ENCODE measurements at places on chromosomes 3 and 15.

GRCh38 chr3:189361103-189361835 lies 189.5 kb downstream of the TPRG1 start:
- no peak for DNase-seq

GRCh38 chr3:133991209-133991608 lies 38.5 kb downstream of the SLCO2A1 start:
- DNase-seq, result no peak

DNA sequence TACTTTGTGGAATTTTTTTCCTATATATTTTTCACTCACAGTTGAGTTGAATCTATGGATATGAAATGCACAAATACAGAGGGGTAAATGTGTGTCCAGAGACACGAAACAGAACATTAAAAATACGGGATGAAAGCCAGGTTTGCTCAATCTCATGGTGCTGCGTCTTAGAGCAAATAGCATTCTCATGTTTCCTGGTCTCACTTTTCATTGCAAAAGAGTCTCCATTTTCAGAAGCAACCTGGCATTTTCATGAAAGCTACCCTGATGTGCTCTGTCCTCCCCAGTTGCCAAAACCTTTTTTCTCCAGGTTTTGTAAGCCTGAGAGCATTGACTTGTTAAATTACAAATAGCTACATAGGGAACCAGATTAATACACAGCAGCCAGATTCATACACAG lies 49.5 kb upstream of the MBNL1 start:
- DNase-seq, result no peak

GRCh38 chr3:71258526-71258925 lies 325.0 kb downstream of the FOXP1 start:
- no peak for DNase-seq

DNA sequence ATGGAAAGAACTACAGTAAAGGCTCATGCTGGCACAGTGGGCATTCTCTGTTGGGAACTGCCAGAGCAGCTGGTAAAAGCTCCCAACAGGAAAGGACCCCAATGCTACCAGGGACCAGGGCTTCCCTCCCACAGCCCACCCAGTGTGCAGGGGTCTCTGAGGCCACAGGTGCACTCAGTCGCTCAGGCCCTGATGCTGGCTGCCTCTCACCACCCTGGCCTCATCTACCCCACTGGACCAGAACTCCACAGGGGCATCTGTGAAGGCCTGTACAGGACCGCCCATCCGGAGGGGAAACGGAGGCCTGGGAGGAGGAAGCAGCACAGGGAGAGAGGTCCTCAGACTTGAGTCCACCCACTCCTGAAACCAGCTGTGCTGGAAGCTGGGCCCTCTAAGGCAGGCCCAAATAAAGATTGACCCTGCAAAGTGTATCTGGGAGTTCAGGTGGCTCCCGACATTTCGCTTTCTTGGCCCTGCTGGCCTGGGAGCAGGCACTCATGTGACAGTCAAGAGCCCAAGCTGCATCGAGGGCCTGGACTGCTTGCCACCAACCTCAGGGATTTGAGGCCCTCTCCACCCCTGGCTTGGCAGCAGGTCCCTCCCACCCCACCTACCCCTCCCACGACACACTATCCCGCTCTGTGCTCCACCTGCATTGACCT lies 12.7 kb downstream of the KLF15 start:
- no peak for DNase-seq

GRCh38 chr3:140922634-140923033 lies 19.0 kb upstream of the SLC25A36 start:
- peak; percentile 2 for DNase-seq

GRCh38 chr3:184238246-184238818 lies 8.9 kb downstream of the VWA5B2 start:
- DNase-seq, result no peak

DNA sequence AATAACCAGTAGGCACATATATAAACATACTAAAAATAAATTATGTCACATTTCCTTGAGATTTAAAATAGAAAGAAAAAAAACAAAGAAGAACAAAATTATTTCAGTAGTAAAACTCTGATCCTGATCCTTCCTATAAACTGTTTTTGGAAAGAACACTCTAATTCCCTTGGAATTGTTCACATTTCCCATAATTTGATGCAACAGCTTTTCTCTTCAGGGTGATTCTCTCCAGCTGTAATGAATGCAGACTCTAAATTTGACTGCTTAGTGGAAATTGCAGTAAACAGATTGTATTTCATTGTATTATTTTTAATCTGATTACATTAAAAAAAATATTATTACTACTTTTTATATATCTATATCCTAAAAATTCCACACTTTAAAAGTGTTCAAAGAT lies 70.2 kb upstream of the ABI3BP start:
- no peak for DNase-seq

- DNase-seq, result no peak
Observed at GRCh38 chr3:172800156-172800555, 49.6 kb downstream of the ECT2 start.

- DNase-seq, result no peak
Observed at GRCh38 chr3:125102470-125102869, 46.7 kb upstream of the HEG1 start.

DNA sequence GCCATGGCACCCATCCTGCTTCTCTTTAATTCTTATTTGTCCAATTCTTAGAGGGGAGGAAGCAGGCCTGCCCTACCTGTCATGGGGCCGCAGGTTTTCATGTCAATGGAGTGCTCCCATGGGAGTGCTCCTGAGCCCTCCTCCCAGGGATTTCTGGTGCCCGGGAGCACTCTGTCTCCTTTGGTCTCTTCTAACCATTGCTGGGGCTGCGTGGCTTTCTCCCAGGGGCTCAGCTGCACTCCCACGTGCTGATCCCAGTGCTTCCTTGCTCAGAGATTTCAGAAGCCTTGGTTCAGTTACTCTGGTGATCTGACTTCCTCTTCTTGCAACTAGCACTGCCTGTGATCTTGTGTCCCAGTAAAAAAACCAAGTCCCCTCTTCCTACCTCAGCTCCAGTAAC lies 68.0 kb upstream of the ARL8B start:
- no peak for DNase-seq

- no peak for DNase-seq
Observed at GRCh38 chr3:70990185-70990584, 593.3 kb downstream of the FOXP1 start.

DNA sequence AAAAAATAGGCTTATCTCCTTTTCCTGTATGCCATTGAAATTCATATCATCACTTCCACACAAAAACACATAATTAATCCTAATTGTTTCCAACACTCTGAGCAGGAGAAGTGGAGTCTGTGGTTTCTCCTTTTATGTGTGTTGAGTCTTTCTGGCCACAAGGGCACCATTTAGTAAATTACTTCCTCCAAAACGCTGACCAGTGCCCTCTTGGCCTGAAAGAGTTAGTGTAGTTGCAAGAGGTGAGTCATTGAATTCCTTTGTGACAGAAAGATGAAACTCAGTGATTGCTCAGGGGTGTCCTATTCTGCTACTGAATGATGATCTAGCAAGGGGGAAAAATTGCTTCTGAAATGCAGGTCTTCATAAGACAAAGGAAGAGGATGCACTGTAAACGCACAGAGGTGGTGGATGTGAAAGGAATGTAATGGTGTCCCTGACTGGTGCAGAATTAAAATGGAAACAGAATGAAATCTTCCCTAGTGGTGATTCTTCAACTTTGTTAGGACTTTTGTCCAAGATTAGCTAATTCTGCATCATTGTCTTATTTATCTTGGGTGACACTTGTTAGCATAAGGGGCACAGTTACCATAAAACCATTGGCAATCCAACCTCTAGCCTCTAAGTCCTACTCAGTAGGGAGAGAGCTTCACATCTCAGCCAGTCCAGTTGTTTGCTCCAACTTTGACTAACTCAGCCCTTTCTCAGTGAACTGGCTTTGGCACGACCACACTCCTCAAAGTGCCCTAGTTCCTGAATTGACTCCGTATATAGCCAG lies 208.4 kb upstream of the NANOGP8 start:
- no peak for DNase-seq

GRCh38 chr15:90497376-90497775 lies 32.3 kb upstream of the CRTC3 start:
- DNase-seq, result no peak

DNA sequence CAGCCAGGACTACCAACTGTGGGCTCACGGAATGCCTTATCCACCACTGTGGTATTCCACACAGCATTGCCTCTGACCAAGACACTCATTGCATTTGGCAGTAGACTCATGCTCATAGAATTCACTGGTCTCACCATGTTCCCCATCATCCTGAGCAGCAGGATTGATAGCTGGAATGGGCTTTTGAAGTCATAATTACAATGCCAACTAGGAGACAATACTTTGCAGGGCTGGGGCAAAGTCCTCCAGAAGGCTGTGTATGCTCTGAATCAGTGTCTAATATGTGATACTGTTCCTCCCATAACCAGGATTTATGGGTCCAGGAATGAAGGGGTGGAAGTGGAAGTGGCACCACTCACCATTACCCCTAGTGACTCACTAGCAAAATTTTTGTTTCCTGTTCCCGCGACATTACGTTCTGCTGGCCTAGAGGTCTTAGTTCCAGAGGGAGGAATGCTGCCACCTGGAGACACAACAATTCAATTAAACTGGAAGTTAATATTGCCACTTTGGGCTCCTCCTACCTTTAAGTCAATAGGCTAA lies 58.6 kb upstream of the CCDC80 start:
- DNase-seq, result no peak

- DNase-seq, result no peak
Observed at GRCh38 chr15:29433507-29434248, 164.1 kb upstream of the NSMCE3 start.

DNA sequence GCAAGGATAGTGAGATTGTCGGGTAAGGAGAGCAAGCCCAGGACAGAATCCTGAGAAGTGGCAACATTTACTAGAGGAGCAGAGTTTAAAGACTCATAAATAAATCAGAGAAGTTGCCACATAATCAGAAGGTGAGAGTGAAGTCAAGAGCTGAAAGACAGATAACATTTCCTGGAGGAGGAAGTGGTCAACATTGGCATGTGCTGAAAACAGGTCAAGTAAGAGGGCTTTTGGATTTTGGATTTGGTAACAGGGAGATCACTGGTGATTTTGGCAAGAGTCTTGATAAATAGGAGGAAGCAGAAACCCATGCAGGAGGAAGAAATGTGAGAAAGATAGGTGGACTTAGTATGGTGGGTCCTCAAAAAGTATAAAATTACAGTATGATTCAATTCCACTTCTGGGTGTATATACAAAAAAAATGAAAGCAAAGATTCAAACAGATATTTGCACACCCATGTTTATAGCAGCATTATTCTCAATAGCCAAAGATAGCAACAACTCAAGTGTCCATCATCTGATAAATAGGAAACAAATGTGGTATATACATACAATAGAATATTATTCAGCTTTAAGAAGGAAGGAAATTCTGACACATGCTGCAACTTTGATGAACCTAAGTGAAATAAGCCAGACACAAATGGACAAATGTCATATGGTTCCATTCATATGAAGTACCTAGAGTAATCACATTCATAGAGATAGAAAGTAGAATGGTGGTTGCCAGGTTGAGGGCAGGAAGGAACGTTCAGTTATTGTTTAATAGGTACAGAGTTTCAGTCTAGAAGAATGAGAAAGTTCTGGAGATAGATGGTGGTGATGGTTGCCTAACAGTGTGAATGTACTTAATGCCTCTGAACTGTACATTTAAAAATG lies 27.3 kb upstream of the MBNL1 start:
- peak; percentile 68 for DNase-seq

DNA sequence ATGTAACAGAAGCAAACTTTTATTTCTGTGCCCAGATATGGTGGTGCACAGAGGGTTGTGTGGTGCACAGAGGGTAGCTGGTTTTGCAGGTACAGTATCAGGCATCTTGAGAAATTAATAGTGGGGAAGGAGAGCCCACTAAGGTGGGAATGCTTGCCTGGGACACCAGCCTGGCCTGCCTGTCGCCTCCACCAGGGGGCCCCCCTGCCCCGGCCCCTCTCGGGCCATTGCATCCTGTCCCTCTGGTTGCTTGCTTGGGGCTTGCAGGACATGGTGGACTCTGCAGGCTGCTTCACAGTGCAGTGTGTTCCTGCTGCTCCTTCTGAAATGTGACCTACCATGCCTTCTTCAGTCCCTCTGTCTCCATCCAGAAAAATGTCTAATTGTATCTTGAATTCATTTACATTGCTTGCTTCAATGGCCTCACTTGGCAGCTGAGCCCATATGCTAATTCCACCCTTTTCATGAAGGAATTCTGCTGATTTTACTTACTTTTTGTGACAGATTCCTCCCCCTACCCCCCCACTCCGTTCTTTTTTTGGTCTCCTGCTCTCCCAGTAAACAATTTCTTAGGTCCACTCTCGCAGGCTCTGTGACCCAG lies 73.6 kb downstream of the EEFSEC start:
- peak; percentile 16 for DNase-seq

- DNase-seq, result no peak
Observed at GRCh38 chr3:197519801-197520211, 36.0 kb downstream of the BDH1 start.

GRCh38 chr15:40002295-40002694 lies 36.7 kb downstream of the SRP14 start:
- no peak for DNase-seq

DNA sequence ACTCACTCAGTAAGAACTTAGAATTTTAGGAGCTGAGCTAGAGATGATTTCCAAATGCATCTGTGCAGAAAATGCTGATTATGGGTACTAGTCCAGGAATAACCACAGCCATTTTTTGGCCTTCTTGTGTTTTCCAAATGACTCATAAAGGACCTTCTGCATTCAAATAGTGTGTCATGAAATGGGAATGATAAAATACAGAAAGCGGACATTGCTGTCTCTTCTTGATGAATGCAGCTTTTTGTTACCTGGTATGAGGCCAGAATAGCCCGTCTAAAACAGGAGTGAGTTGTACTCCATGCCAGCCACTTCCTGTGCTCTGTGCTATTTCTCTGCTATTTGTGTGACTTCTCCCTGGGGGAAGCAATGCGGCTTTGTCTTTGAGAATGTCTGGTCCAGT lies 20.5 kb upstream of the FRMD5 start:
- DNase-seq, result no peak

GRCh38 chr3:23884481-23884880 lies 32.3 kb downstream of the NKIRAS1 start:
- DNase-seq, result no peak

DNA sequence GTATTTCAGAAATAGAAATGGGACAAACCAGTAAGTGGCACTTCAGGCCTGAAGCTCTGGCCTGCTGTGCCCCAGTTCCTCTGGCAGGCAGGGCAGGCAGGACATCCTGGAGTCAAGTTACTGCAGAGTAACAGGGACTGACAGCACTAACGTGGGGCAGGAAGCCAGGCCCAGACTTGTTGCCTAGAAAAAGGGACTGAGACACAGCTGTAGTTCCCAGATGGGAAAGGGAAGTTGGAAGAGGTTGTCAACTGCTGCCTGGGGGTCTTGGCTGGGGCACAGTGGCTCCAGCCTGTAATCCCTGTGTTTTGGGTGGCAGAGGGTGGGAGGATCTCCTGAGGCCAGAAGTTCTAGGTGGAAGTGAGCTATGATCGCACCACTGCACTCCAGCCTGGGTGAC lies 171.9 kb downstream of the FMN1 start:
- DNase-seq, result no peak

DNA sequence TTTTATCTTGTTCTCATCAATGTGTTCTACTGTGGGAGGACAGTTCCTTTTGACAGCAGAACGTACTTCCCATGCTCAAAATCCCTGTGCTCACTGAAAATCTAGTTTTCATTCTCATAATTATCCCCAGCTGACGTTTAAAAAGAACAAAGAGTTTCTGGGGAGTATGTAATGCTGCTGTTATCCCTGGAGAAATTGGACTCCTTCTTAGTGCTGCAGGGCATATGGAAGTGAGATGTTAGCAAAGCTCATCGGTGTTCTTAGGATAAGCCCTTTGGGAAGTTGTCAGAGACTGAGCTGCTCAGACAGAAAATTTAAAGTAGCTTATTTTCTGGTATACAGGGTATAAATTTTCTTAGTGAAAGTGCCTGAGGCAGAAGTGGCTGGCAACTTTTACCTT lies 66.5 kb downstream of the CDAN1 start:
- DNase-seq, result no peak

All from activated CD4-positive, alpha-beta T cell treated with anti-CD3 and anti-CD28 coated beads, Interleukin-2, Interleukin-6, amounts not matched to agents 100 ng/mL and 50 ng/mL, durations not matched to agents 16 hours and 8 hours (primary cell).